ENCODE measurements at places on chromosomes 12 and 14.

DNA sequence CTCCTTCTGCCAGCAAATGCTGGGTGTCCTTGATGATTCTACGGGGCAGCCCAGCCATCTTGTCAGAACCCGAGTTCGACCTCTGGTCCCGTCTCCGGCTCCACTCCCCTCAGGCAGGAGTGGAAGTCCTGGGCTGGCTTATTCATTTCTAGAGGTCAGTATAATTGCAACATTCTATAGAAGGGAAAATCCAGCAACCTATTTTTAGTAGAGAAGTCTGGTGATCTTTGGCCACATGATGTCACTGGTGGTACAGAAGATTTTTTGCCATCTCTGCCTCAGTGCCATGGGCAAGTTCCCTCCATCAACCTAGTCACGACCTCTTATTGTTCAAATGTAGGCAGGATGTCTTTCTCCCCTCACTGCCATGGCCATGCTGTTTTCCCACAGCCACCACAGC lies 22.4 kb downstream of the OR10G2 start:
- DNase-seq = no peak

DNA sequence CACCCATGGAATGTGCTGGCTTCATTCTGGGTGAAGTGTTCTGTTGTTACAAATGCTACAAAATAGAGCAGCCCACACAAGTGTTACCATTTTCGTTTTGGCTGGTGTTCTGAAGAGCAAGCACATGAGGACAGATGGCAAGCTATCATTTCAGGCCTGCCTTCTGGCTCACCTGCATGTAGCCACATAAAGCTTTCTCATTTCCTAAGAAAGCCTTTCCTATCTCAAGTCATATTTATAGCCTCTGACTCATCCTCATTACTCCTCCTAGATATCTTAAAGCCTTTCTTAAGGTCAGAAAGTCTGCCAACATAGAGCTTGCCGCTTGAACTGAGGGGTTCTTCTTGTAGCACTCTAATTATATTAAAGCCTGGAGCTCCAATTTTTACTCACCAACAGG lies 89.0 kb downstream of the PTPRR start:
- DNase-seq = no peak

DNA sequence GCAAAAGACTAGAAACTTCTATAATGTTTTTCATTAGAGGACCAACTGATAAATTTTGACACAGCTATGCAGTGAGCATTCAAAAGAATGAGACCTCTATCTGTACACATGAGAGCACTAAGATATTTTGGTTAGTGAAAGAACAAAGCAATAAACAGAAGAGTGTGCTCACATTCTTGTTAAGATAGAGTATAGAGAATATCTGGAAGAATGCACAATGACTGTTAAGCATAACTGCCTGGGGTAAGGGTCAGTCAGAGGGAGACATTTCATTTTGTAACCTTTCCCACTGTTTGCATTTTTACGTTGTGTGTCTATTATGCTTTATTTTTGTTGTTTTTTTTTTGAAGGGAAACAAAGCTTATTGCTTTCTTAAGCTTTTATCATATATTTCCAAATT lies 20.7 kb downstream of the KCNMB4 start:
- no peak for DNase-seq

DNA sequence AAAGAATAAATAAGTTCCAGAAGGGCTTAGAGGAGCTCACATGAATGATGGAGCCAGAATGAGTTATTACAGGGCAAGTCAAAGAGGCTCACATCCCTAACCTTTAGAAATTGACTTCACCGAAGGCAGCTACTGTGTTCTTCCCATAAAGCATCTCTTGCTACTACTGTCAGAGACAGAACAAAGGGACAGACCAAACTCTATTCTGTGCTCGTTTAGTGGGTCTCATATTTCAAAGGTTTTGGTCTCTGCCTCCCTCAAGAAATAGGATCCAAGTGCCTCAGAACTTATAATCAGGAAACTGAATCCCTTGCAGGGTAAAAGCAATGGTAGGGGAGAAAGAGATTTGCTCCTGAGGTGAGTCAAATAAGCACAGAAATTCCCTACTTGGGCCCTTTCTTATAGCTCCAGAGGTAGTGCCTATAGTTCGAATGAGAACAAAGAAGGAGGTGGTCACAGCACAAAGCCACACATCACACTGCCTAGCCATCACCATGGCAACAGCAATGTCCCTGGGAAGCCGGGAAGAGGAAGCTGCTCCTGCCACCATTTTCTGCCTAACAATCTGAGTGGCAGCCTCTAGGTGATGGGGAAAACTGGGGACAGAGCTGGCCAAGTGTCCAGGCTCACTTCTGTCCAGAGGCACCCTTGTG lies 294.9 kb downstream of the FOXN3 start:
- no peak for DNase-seq

DNA sequence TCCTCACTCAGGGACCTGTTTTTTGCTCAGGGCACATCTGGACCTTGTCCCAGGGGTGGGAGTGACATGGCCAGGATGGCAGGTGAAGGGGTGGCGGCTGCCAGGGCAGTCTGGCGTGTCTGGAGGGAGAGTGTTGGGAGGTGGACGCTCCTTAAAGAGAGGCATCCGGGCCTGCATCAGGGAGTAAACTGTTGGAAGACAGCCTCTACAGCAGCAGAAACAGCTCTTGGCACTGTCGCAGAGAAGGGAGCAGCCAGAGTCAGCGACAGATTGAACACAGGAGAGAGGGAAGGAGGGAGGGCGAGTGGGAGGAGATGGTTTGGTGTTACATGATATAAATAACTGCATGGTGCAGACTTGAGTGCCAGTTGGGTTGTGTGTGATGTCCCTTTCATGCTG lies 52.8 kb downstream of the IGF1 start:
- no peak for DNase-seq

GRCh38 chr12:15526033-15526432 lies 203.7 kb downstream of the PTPRO start:
- DNase-seq = no peak

DNA sequence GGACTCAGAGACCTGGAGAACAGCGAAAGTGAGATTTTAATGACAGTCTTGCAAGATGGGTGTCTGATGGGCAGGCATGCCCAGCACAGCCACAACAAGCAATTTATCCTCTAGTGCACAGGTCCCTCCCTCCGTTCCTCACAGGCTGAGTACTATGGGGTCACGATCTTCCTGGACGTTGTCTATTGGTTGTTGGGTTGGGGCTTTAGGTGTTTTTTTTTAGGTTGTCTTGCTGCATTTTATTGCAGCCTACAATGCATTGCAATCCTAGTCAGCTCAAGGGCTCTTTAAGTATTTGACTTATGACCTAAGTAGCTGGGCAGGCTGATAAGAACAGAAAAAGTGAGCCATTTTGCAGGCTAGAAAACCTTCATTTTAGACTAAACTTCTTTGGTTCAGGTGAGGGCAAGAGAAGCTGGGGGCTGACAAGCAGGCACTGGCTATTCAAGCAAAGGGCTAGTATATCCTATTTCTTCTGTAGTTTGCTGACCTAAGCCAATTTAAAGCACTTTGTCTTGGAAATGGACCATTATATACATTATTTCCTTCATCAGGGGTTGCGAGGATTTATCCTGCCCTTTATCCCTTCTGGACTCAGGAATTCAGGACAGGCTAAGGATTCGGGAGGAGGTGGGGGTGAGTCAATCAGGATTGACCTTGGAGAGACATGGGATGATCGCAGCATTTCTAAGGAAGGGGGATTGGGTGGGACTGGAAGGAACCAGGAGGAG lies 6.0 kb downstream of the KRT7 start:
- DNase-seq = no peak

GRCh38 chr12:59401862-59402261 lies 194.0 kb upstream of the SLC16A7 start:
- no peak for DNase-seq

Data from CD4-positive, alpha-beta T cell treated with Interleukin-15 for 4 hours (primary cell).